Tibial nerve (tissue), 4 donors: ENCODE measurements at places on chromosomes 16 and 17. TPM values are rescaled to one million over a fixed set of nuclear protein-coding genes. Genes with fewer than 3 reads are reported as not detected.

Gene MRPL38
- total RNA-seq: 56.8 TPM

Gene OR1F1
- not detected for total RNA-seq

- no peak overlapping the region for H3K4me3 ChIP-seq
- no peak overlapping the region for H3K27ac ChIP-seq
- no peaks in the 10 kb centered on the region for H3K36me3 ChIP-seq
- H3K4me1 ChIP-seq: no peaks in the 10 kb centered on the region
These were observed 24.1 kb upstream of the CAPN15 start for GRCh38 chr16:503150-504071.

DNA sequence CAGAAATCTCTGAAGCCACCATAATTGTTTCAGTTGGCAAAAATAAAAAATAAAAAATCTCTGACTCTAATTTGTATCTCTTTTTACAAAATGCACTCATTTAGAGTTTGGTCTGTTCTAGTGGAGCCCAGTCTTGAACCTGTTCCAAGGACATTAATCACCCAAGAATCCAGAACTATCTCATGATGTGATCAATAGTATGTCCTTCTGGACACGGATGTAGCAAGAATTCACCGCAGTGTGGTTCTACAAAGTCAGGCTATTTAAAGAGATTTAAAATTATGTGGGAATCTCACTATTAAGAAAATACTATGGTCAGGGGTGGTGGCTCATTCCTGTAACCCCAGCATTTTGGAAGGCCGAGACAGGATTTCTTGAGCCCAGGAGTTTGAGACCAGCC, 21.8 kb upstream of the ANKFN1 start:
- H3K27ac ChIP-seq: no peak overlapping the region
- H3K4me3 ChIP-seq: no peak overlapping the region
- DNase-seq: no peak
- H3K4me1 ChIP-seq: no peaks in the 10 kb centered on the region
- no peaks in the 10 kb centered on the region for H3K36me3 ChIP-seq
- no peaks in the 10 kb centered on the region for H3K27me3 ChIP-seq

Gene GNAO1
- total RNA-seq: 2.7 TPM

GRCh38 chr16:53841884-53842283, 137.9 kb downstream of the FTO start:
- H3K36me3 ChIP-seq: no peaks in the 10 kb centered on the region
- DNase-seq: no peak
- H3K4me3 ChIP-seq: no peak overlapping the region
- H3K4me1 ChIP-seq: no peaks in the 10 kb centered on the region
- H3K27me3 ChIP-seq: no peaks in the 10 kb centered on the region
- no peak overlapping the region for H3K27ac ChIP-seq

DNA sequence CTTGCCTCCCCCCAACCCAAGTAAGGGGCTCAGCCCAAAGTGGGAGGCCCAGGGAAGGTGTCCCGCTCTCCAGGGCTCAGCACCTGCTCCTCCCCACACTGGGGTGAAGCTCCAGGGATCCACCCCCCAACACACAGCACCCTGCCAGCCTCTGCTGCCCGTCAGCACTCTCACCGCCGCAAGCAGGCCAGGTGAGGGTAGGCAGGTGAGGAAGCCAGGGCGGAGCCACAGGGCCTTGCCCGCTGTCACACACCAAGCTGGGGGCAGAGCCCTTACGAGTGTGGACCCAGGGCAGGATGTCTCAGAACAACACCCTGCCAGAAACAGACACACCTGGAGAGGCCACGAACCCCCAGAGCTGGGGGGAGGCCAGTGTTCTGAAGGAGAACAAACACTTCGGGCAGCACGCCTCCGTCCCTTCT, 19.5 kb downstream of the PLLP start:
- DNase-seq: no peak
- H3K36me3 ChIP-seq: no peaks in the 10 kb centered on the region
- peaks cover 6% of the 10 kb centered on the region for H3K4me1 ChIP-seq
- H3K27me3 ChIP-seq: no peaks in the 10 kb centered on the region

GRCh38 chr16:85157372-85157771, 45.1 kb upstream of the CIBAR2 start:
- no peak for DNase-seq
- H3K27ac ChIP-seq: no peak overlapping the region
- H3K27me3 ChIP-seq: no peaks in the 10 kb centered on the region
- H3K4me3 ChIP-seq: no peak overlapping the region
- H3K36me3 ChIP-seq: no peaks in the 10 kb centered on the region

GRCh38 chr16:48025359-48025758, 130.4 kb downstream of the ABCC12 start:
- no peaks in the 10 kb centered on the region for H3K36me3 ChIP-seq
- no peaks in the 10 kb centered on the region for H3K27me3 ChIP-seq
- DNase-seq: no peak
- no peak overlapping the region for H3K27ac ChIP-seq

Gene HOXB9
- 0.30 TPM for total RNA-seq

- no peaks in the 10 kb centered on the region for H3K27me3 ChIP-seq
- peak; percentile 40 for DNase-seq
- H3K4me3 ChIP-seq: no peak overlapping the region
- peaks cover 54% of the 10 kb centered on the region for H3K4me1 ChIP-seq
- H3K36me3 ChIP-seq: peaks cover under 1% of the 10 kb centered on the region
These were observed 128.4 kb downstream of the ANKRD11 start for GRCh38 chr16:89361751-89362539.

Gene TM4SF5
- not detected for total RNA-seq

- H3K4me3 ChIP-seq: peak within 1 kb of the TSS; percentile 20
- peaks cover 38% of the 10 kb centered on the region for H3K4me1 ChIP-seq
- H3K27me3 ChIP-seq: peaks cover 14% of the 10 kb centered on the region
- H3K27ac ChIP-seq: peak within 1 kb of the TSS; percentile 5
These were observed at the start of gene MC1R for GRCh38 chr16:89918453-89919347. Gene MC1R, plus strand, starts transcription at chr16:89918862. Its CDS starts 397 bp downstream, at chr16:89919259.

Gene MRPL45
- total RNA-seq: 20.6 TPM
